ENCODE measurements at places on chromosomes 1 and 21. TPM values are rescaled to one million over a fixed set of nuclear protein-coding genes. Genes with fewer than 3 reads are reported as not detected.

AMY1A gene
- total RNA-seq = not detected

NTNG1 gene
- total RNA-seq = 1.1 TPM

UBASH3A gene
- not detected for total RNA-seq

ZNF678 gene
- 24.1 TPM for total RNA-seq

DCDC2B gene
- total RNA-seq = not detected

SLFNL1 gene
- 1.0 TPM for total RNA-seq

AKR7A3 gene
- 2.7 TPM for total RNA-seq

SLAMF8 gene
- total RNA-seq = not detected

JAM2 gene
- total RNA-seq = 2.2 TPM

CA6 gene
- not detected for total RNA-seq

UQCRH gene
- total RNA-seq = 221 TPM

GJA8 gene
- total RNA-seq = not detected

OR2T29 gene
- not detected for total RNA-seq

SPRR1B gene
- not detected for total RNA-seq

LEMD1 gene
- total RNA-seq = 15.2 TPM

KIAA0040 gene
- 2.4 TPM for total RNA-seq

SDCCAG8 gene
- 31.6 TPM for total RNA-seq

LMX1A gene
- 0.18 TPM for total RNA-seq

LENEP gene
- 0.84 TPM for total RNA-seq

THEMIS2 gene
- total RNA-seq = 3.3 TPM

HRNR gene
- not detected for total RNA-seq

C1orf141 gene
- total RNA-seq = not detected

PEX10 gene
- total RNA-seq = 27.6 TPM

HTR6 gene
- total RNA-seq = not detected

ACTA1 gene
- 2.5 TPM for total RNA-seq

SPATA21 gene
- not detected for total RNA-seq

PIK3CD gene
- total RNA-seq = 13.7 TPM

EFNA1 gene
- 22.2 TPM for total RNA-seq

SLC2A5 gene
- total RNA-seq = not detected

CBR1 gene
- total RNA-seq = 13.2 TPM

KCNT2 gene
- total RNA-seq = 26.1 TPM

USH2A gene
- total RNA-seq = 0.55 TPM

ZNF695 gene
- total RNA-seq = 15.1 TPM

RGS13 gene
- not detected for total RNA-seq

TNNI3K gene
- not detected for total RNA-seq

KCNE2 gene
- total RNA-seq = 0.55 TPM

KLHL20 gene
- 19.9 TPM for total RNA-seq

IARS2 gene
- 64.7 TPM for total RNA-seq

OR6N1 gene
- total RNA-seq = not detected

XCL1 gene
- 0.91 TPM for total RNA-seq

KCNA2 gene
- total RNA-seq = 0.05 TPM
